ENCODE measurements at places on chromosomes 4 and X.

- no peak for DNase-seq
Observed at GRCh38 chrX:112820364-112821268, 20.0 kb downstream of the AMOT start.

DNA sequence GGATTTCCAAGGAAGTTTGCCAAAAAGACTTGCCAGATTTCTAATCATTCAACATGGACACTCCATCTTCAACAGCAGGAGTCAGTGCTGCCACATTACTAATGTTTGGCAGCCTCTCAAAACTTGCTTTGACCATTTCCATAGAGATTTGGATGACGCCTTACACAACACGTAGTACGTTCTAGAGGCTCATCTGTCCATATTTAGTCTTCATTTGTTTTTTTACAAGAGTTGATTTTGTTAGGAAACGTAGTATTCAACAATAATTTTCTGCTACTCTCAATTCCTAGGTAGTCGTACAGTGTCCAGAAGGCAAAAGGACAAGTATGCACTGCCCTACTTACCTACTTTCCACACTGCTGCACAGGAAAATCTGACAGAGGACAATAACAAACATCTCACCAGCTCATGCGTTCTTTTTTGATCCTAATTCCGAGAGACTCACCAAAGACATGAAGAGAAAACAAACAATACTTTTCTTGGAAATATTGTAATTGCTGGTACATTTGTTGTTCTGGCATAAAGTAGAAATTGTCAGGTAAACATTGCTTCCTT, 117.3 kb downstream of the SNCA start:
- no peak for DNase-seq

DNA sequence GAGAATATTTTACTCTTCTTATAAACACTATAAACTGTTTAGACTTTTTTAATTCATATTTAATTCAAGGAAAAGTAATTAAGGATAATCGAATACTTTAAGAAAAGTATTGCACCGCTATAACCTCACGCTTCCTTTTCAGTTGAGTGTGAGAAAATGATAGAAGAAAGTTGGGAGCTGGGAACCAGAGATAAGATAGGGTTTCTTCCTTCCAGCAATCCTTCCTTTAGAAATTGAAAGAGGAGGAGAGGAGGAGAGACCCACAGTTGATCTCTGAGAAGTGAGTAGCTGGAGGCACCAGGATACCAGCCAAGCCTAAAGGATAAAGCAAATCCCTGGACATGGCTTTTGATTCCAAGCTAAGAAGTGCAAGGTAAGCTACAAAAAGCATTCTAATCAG, 242.3 kb upstream of the NOCT start:
- DNase-seq, result no peak

DNA sequence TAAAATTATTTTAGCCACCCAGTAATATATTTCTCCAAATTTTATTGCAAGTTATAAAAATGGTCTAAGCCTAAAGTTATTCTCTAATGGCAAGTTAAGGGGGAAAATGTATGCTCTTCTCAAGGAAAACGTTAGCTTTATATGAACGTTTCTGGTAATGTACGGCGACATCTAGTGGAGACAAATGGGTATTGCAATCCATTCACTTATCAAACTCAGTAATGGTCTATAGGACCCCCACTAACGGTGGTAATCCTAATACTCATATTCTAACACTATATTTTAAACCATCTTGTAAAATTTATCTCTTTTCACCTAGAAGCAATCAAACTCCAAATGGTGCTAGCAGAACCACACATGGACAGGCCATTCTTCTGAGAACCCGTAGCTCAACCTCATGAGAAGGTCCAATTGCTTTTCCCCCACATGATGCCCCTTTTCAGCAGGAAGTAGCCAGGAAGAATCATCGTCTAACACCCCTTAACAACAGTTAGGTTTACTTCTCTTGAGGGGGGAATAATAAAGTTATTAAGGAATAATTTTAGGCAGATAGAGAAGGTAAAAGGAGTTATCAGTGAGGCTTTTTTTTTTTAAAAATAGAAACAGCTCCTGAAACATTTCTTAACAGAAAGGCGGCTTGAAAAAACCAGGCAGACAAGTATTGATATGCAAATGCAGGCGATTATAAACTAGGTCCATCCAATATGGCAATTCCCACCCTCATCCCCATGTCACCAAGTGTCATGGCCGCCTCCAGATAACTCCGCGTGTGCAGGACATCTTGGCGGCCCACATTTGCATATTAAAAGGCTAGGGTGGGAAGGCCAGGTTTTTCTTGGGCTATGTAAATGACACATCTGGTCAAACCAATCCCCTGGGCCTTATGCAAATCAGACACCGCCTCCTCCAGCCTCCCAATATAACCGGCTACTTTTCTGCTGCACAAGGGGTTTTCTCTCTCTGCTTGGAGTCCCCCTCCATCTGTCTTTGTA, 35.0 kb downstream of the NUDT11 start:
- DNase-seq, result no peak

- no peak for DNase-seq
Observed at GRCh38 chr4:62627671-62628070, 1427.5 kb downstream of the ADGRL3 start.

- no peak for DNase-seq
Observed at GRCh38 chr4:85398276-85398675, 76.7 kb upstream of the ARHGAP24 start.

GRCh38 chr4:99832758-99833157, 16.1 kb downstream of the DAPP1 start:
- no peak for DNase-seq

- no peak for DNase-seq
Observed at GRCh38 chrX:143757887-143758286, 37.3 kb upstream of the SPANXN2 start.

- DNase-seq, result no peak
Observed at GRCh38 chr4:27595571-27596360, 735.1 kb downstream of the STIM2 start.

DNA sequence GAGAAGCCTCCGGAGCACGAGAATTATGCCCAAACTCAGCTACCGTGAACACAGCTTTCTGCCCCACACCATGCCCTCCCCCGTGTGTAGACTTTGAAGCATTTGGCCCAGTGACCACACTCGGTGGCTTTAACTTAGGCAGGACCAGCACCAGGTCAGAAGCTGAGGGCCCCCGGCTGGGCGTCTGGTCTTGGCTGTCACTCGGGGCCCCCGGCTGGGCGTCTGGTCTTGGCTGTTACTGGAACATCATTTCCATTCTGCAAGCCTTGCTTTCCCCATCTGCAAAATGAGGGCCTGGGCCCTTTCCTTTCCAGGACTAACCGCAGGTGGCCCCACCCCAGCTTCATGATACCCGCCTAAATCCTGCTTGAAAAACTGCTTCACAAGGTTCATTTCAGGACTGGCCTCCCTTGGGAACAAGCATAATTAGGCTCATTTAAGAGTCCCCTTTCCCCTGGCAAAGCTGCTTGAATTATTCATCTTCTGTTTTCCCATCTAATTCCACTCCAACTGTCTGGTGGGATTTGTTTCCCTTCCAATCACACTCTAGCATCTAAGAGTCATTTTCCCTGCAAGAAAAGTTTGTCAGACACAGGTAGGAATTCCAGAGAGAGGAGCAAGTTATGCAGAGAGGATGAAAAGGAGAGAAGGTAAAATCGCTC, 82.5 kb downstream of the WFS1 start:
- DNase-seq, result no peak

- no peak for DNase-seq
Observed at GRCh38 chr4:16140879-16141249, 57.0 kb upstream of the PROM1 start.

- no peak for DNase-seq
Observed at GRCh38 chrX:10072786-10073568, 83.8 kb upstream of the CLCN4 start.

DNA sequence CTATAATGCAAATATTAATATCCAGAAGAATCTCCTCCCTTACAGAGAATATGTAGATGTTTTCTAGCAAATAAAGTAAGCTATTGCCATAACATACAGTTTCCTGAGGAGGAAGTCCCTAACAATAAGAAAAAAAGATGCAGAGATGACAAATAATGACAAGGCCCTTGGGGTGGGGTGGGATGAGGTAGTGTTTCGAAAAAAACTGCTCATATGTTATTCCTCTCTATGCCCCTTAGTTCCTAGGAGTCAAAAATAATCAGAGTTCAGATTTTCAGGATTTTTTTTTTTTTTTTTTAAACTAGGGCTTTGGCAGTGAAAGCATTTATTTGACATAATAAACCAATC, 99.0 kb downstream of the ZAR1 start:
- no peak for DNase-seq

GRCh38 chr4:44446801-44447562, 1.6 kb downstream of the KCTD8 start:
- no peak for DNase-seq

GRCh38 chrX:100654261-100654660, 10.3 kb downstream of the SRPX2 start:
- DNase-seq, result no peak

- DNase-seq, result no peak
Observed at GRCh38 chr4:16952896-16953630, 54.6 kb upstream of the LDB2 start.

GRCh38 chr4:19945501-19945900, 306.2 kb upstream of the SLIT2 start:
- DNase-seq, result no peak

- DNase-seq, result no peak
Observed at GRCh38 chr4:33561259-33561658, 2683.1 kb downstream of the ARAP2 start.

- DNase-seq, result no peak
Observed at GRCh38 chr4:185508181-185508580, 27.1 kb downstream of the PDLIM3 start.

DNA sequence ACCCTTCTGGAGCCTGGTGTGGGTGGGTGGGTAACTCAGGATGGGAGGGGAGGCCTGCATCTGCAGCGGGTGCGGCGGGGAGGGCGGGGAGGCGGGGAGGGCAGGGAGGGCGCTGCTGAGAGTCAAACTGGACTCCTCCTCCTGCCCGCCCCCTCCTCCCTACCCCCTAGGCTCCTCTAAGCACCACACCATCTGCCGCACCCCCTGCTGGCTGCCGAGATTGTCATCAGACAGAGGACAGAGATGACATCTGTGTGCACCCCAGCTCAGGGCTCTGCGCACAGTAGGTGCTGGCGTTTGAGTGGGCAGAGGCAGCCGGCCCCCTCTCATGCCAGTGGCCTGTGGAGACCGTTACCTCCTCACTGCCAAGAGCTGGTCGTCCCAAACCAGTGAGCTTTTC, 10.6 kb upstream of the HMX1 start:
- DNase-seq, result no peak

- DNase-seq, result no peak
Observed at GRCh38 chr4:52664479-52664878, 5.4 kb upstream of the USP46 start.

DNA sequence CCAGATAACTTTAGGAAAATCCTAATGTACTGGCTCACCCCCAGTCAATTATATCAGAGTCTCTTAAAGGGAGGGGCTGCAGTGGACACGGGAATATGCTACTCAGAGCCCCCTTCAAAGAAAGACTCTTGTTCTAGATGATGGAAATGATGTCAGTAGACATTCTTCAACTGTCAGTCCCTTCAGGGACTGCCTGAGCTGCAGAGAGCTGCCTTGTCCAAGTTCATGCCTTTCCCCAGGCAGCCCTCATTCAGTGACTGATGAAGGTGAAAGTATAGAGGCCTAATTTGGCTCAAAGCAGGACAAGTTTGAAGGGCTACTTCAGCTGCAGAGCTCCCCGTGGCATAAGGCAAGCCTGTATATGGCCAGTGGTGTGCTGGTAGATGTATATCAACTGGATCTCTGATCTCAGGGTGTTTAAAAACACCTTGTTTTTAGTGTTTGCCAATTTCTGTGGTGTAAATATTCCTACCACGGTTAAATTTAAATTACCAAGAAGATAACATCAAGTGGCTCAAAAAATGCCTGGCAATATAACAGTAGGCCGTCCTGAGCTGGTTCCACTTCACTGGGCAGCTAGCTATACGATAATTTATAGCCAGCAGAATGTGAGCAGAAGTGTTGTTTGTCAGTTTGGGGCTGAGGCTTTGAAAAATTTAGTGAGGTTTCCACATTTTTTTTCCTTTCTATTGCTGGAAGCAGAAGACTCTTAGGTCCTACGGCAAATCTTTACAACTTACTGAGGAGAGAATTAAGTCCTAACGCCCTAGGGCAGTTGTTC, 748.8 kb upstream of the FTHL17 start:
- no peak for DNase-seq

- DNase-seq, result no peak
Observed at GRCh38 chr4:82588771-82589270, 27.0 kb upstream of the TMEM150C start.

GRCh38 chrX:150683536-150684146, 9.6 kb upstream of the MTMR1 start:
- no peak for DNase-seq

DNA sequence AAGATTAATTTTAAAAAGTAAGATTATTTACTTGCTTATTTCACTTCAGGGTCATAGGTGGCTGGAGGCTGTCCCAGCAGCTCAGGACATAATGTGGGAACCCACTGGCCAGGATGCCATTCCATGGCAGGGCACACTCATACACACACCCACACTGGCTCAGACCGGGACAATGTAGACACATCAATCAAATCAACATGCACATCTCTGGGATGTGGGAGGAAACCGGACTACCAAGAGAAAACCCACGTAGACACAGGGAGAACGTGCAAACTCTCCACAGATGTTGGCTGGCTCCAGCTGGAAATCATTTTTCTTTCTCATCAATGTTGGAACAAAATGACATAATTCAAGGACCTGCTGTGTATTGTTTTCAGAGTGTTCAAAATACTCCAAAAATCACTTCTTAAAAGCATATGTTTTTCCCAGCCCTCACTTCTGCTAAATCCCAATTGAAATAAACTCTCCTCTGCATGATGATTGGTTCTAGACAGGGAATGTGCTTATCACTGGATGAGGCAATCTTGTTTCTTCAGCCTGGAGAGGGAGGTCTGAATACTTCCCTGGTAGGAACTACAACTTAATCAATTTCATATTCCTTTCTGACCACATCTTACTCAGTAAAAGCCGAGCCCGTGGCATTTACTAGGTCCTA, 18.6 kb upstream of the CPE start:
- no peak for DNase-seq

- no peak for DNase-seq
Observed at GRCh38 chr4:171650543-171650942, 162.7 kb upstream of the GALNTL6 start.

DNA sequence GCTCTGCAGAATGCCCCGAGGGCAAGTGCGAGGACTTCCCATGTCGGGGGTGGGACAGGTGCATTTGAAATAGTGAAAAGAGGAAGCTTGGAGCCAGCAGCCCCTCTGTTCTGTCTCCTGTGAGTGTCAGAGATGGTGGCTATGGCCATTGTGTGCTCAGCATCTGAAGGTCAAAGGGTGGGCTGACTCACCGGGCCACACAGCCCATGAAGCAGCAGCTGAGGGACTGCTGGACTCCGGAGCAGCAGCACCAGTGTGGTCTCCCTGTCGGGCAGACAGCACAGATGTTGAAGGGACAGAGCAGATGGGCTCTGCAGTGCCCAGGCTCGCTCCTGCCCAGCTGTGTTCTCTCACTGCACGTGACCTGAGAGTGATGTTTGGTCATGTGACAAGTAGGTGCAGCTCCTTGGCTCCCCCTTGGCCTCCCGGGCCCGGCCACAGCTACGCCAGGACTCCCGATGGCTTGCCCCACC, 53.5 kb downstream of the TBC1D14 start:
- DNase-seq, result no peak

Measured in cortex of kidney (tissue), 1 donor.